Hippocampal formation (tissue), 2 donors: ENCODE measurements at places on chromosomes 3 and 15.

GRCh38 chr15:78242128-78242527 is 7.8 kb upstream of the ACSBG1 start:
- DNase-seq = no peak

GRCh38 chr3:120497818-120498217 is 47.0 kb upstream of the FSTL1 start:
- no peak for DNase-seq

- no peak for DNase-seq
These were observed 82.4 kb upstream of the HERC1 start for GRCh38 chr15:63915873-63916771.

DNA sequence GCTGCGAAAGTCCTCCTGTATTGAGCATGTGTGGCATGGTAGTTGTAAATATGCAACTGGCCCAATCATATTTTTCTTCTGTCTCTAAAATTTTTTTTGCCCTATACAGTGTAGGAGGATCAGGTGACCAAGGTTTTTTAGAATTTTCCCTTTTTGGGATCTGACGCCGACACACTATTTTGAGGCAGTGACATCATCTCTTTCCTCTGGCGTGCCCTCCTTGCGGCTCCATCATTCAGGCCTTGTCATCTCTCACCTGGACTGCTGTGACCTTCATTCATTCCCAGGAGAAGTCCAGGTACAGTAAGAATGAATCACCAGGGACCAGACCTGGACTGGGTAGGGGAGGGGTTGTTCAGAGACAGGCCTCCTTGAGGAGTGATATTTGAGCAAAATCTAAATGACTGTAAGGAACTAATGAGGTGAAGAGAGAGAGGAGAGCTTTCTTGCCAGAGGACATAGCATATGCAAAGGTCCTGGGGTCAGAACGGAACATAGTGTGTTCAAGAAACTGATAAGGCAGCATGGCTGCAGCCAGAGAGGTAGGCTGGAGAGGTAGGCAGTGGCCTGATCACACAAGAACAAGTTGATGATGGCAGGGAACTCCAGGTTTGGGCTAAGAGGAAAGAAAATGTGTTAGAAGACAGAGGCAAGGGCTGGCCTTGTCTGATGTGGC is 38.7 kb downstream of the ARNT2 start:
- no peak for DNase-seq

GRCh38 chr3:8657804-8658305 is 13.3 kb upstream of the SSUH2 start:
- no peak for DNase-seq

GRCh38 chr3:39208463-39209055 is 16.2 kb upstream of the XIRP1 start:
- peak; percentile 23 for DNase-seq

DNA sequence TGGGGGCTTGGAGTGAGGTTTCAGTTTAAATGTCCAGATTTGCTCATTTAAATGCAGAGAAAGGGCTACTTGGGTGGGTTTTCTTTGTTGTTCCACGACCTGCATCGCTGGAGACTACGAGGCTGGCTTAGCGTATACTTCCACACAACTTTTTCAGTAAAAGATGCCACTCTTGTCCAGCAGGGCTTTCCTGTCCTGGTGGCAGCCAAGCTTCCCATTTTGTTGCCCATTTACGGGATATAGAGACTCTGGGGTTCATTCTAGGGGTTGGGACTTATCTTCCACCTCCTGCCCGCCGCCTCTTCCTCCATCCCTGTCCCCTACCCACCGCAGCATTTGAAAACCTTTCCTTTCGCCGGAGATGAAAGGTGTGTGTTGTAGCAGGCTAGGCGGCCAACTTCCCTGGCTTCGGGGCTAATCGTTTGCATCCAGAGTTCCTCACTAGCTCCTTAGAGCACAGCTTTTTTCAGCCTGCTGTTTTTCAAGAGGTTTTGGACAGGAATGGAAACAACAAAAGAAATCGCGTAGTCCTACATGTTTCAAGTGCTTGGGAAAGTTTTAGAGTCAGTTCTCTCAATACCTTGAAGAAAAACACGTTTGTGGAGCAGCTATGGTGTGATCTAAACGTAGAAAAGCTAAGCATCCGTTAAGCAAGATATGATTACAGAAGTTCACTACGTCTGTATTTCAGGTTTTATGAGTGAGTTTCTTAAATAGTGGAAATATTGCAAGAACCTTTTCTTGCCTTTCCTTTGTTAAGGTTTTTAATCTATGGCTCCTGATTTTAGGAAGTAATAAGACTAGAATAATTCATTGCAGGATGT is 843 bp downstream of the CHRNA5 start:
- no peak for DNase-seq
